Fibroblast of skin of right biceps (primary cell): ENCODE measurements at places on chromosomes 11 and 22.

DNA sequence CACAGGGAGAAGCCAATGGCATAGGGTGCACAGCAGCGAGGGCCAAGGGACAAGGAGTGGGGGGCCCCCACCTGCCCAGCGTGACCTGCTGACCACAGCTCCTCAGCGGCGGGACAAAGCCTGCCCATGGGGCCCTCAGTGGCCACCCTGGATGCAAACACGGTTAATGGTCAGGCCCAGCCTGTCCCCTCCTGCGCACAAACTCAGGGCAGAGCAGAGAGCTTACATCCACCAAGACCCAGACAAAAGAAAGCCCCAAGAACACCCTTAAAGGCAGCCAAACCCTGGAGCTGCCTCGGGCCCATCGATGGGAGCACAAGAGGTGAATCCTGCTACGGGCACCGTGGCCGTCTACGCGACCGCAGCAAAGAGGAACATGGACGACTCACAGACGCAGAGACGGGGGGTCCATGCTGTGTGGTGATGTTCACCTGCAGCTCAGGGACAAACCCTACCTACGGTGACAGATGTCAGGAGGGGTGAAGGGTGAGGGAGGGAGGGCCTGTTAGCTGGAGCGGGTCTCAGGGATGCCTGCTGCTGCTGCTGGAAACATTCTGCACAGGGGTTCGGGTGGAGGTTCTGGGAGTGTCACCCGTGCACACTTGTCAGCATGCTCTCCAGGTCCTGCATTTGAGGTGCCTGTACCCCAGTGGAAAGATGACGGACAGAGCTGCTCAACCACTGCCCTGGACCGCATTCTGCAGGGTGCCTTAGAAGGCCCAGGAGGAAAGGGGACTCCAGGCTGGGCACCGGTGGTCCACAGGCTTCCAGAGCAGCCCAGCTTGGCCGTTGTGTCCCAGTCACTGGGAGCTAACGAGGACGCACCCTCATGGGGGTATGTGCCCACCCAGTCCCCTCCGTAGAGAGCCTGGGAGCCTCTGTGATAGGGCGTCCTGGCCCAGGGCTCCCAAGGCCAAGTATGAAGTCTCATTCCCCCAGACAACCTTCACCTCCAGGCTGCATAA, 11.6 kb downstream of the ASCL2 start:
- DNase-seq: no peak

- DNase-seq: no peak
These were observed 91.8 kb upstream of the CD44 start for GRCh38 chr11:35047179-35047578.

GRCh38 chr11:67301951-67302516, 1.3 kb upstream of the SSH3 start:
- DNase-seq: peak; percentile 8

GRCh38 chr11:14413307-14414069, 54.5 kb upstream of the RRAS2 start:
- DNase-seq: peak; percentile 74

DNA sequence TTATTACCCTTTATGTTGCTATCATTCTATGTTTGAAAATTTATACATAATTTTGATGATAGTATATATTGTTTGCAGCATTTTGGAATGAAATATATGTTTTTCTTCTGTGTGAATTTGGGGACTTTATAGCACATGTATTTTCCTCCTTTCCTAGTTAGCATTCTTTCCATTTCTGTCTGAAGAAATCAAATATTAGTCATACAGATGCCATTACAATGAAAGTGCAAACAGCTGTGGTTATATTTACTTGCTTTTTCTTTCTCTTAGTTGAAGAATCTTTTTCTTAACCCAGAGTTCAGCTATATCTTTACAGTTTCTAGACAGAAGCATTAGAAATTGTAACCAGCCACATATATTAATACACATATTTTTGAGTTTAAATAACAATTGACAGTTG, 753.1 kb upstream of the ARHGAP42 start:
- no peak for DNase-seq

DNA sequence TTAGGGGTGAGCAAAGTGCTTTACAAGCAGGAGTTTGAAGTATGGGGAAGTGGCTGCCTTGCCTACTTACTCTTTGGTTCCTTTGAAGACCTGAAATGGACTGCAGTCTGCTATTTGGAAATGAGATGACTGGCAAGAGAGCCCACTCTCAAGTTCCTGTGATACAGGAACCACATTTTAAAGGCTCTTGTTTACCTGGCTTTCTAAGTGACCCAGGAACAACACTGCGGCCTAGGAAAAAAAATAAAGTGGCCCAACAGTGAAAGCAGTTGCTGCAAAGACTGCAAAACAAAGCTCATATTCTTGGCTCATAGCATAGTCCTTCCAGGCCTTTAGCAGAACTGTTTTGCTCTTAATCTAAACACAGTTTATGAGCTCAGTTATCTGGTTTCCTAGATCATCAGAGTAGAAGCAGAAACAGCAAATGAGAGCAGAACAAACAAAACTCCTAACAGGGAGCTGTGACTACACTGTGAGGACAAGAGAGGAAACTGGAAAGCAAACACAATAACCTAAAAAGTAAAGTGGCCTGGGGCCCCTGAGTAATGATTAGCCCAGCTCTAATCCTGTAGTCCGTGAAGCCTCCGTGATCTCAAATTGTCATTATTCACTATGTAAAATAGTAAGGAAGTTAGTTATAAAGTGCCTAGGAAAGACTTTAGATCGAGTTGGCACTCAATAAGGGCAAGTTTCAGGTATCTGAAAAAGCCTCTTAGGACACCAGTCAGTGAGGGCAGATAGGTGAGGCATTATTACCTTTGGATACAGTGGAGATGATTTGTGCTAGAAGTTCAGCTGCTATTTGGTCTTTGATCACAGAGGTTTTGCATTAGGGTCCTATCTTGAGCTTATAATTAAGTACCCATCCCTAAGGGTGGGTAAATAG, 11.5 kb downstream of the CCDC117 start:
- DNase-seq: no peak

DNA sequence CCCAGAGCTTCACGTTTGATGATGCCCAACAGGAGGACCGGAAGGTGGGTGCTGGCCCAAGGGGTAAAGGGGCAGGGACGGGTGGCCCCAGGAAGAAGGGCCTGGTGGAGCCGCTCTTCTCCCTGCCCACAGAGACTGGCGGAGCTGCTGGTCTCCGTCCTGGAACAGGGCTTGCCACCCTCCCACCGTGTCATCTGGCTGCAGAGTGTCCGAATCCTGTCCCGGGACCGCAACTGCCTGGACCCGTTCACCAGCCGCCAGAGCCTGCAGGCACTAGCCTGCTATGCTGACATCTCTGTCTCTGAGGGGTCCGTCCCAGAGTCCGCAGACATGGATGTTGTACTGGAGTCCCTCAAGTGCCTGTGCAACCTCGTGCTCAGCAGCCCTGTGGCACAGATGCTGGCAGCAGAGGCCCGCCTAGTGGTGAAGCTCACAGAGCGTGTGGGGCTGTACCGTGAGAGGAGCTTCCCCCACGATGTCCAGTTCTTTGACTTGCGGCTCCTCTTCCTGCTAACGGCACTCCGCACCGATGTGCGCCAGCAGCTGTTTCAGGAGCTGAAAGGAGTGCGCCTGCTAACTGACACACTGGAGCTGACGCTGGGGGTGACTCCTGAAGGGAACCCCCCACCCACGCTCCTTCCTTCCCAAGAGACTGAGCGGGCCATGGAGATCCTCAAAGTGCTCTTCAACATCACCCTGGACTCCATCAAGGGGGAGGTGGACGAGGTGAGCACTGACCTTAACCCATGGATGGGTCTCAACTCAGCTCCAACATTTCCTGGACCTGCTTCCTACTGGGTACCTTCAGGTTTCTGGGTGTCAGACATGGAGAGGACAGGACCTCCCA, 2.0 kb downstream of the RIC8A start:
- no peak for DNase-seq

- no peak for DNase-seq
These were observed 145.9 kb downstream of the GRIK4 start for GRCh38 chr11:120657306-120658070.

GRCh38 chr11:72704028-72704782, 30.0 kb upstream of the PDE2A start:
- DNase-seq: no peak

- no peak for DNase-seq
These were observed 68.1 kb downstream of the CACNG2 start for GRCh38 chr22:36635483-36635882.

DNA sequence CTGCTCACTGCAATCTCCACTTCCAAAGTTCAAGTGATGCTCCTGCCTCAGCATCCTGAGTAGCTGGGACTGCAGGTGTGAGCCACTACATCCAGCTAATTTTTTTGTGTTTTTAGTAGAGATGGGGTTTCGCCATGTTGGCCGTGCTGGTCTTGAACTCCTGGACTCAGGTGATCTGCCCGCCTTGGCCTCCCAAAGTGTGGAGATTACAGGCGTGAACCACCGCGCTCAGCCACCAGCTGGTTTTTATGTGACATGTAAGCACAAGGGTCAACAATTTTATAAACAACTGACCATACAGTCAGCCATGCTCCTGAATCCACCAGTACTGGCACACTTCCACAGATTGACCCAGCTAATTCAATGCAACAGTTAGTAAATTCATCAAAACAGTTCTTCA, 526.3 kb upstream of the LRRC4C start:
- no peak for DNase-seq

DNA sequence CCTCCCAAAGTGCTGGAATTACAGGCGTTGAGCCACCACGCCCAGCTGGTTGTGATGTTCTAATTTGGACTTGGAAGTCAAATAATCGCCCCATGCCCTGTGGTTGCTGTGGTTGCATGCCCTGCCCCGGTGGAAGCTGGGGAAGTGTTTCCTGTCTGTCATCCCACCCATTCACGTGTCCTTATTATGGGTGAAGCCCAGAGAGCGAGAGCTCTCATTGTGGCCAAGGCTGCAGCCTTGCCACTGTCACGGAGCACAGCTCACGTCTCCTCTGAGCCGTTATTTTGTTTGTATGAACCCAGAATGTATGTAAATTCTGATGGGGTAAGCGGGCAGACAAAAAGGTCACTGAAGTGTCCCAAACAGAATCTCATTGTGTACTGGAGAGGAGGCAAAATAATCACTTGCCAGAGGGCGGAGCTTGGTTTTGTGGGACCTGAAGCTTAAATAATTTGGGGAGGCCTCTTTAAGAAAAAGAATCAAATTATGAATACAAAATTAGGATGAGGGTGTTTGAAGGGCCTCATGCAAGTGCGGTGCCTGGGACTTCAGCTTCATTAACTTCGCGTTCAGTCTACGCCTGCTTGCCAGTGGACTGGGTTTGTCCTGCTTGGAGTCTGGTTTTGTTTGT, 25.8 kb upstream of the TREH start:
- DNase-seq: no peak

DNA sequence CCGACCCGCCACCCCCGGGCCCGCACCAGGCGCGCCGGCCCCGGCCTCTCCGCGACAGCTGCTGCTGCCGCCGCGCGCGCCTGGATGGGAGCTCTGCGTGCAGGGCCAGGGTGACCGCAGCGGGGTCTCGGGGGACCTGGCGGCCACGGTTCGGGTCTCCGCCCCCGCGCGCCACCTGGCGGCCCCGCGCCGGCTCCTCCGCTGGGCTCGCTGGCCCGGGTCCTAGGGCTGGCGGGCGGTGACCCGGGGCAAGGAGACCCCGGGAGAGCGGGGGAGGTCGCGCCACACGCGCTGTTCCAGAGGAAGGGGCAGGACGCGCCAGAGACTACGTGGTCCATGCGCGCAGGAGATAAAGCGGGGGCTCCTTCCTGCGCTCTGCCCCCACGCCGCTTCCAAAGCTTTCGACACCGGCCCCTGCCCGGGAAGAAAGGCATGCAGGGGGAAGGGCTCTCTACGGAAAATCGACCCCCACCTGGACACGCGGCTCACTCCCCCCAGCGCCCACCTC, 562 bp downstream of the SHANK2 start:
- DNase-seq: no peak

DNA sequence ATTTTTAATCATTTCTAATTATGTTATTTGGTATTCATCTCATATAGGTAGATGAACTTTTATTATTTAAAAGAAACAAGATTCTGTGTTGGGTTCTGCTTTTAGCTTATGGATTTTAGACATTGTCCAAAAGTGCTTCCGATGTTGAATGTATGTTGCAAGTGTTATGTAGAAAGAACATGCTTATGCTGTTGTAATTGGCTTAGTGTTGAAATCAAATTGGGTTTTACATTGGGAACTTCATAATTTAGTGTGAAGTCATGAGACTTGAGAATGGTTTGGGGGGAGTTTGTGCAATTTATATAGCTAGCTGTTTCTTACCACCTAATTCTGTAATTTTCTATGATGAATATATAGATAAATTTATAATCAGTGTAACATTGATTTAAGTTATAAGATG, 3.6 kb downstream of the MTMR3 start:
- no peak for DNase-seq

- DNase-seq: no peak
These were observed 388.3 kb downstream of the TENM4 start for GRCh38 chr11:79052544-79052943.

- no peak for DNase-seq
These were observed 98.2 kb downstream of the SLC1A2 start for GRCh38 chr11:35321111-35321510.

GRCh38 chr11:119730789-119731386, 1.9 kb upstream of the NECTIN1 start:
- no peak for DNase-seq

- DNase-seq: peak; percentile 70
These were observed 320 bp upstream of the PHLDA2 start for GRCh38 chr11:2929531-2929949.

DNA sequence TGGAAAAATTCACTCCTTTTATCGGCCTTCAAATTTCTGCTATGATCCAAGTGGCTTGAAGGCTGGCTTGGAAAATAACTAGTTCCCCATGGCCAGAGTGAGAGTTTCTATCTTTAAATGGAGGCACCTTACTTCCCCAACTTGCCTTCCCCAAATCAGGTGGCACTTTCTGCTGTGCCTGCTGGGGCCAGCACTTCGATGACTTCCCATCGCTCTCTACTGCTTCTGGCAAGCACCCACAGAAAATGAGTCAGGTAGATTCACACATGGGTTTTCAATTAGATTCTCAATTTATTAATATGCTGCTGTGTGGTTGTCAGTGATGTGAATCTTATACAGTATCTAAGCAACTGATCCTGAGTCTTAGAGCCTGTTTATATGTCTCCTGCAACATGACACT, 398.8 kb upstream of the RAG2 start:
- no peak for DNase-seq

GRCh38 chr22:27952091-27952490, 33.0 kb upstream of the PITPNB start:
- DNase-seq: peak; percentile 75

- DNase-seq: no peak
These were observed 153.9 kb downstream of the TRPC6 start for GRCh38 chr11:101429703-101430540.
